ENCODE measurements at places on chromosomes 3 and 15. TPM values are rescaled to one million over a fixed set of nuclear protein-coding genes. Genes with fewer than 3 reads are reported as not detected.
A peak's percentile ranks its signal among the peaks of the same experiment; 100 is the strongest.

GRCh38 chr3:194386066-194386465, 13.0 kb downstream of the GP5 start:
- no peak for DNase-seq

DNA sequence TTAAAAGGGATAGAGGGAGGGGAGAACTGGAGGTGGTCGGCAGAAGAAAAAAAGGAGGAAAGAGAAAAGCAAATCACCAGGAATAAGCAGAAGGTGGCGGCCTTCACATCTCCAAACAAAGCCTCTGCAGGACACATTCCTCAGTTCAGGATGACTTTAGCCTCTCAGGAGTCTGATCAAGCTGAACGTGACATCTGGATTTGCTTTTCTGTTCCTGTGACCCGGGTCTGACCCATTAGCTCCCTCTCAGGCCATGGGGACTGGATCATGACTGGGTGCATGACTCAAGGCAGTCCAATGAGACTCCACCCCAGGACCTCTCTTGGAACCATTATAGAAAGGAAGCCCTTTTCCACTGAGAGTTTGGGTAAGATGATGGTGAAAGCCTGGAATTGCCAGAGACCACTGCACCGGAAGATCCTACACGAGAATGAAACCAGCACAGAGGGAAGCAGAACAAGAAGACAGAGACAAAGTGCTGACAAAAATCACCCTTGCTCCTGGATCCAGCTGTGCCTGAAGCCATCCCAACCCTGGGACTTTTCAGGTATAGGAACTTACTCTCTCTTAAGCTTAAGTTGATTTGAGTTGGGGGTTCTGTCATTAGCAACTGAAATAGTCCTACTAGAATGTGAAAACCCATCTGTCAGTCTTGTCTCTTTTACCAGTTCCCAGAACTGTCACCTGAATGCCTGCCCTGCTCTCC, 45.4 kb upstream of the RAD18 start:
- no peak for DNase-seq

GRCh38 chr15:73746883-73747282, 6.3 kb downstream of the INSYN1 start:
- no peak for DNase-seq

Gene GRK7
- polyA plus RNA-seq, result not detected

DNA sequence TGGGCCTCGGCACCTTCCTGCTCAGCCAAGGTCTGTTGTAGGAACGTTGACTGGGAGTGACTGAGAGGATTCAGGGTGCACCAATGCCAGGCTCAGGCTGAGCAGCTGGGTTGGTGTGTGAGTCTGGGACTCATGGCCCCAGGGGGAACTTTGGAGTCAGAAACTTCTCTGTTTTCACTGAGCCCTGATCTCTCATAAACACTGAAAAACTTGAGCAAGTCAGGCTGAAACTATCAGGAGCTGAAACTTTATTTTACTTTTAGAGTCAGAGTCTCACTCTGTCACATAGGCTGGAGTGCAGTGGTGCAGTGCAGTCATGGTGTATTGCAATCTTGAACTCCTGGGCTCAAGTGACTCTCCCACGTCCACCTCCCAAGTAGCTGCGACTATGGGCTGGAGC, 3.0 kb downstream of the TRAK1 start:
- no peak for DNase-seq

GRCh38 chr3:52531860-52532516, 1.7 kb downstream of the NT5DC2 start:
- DNase-seq, result no peak

Gene ZNF80
- not detected for polyA plus RNA-seq

Gene MUSTN1
- not detected for polyA plus RNA-seq

DNA sequence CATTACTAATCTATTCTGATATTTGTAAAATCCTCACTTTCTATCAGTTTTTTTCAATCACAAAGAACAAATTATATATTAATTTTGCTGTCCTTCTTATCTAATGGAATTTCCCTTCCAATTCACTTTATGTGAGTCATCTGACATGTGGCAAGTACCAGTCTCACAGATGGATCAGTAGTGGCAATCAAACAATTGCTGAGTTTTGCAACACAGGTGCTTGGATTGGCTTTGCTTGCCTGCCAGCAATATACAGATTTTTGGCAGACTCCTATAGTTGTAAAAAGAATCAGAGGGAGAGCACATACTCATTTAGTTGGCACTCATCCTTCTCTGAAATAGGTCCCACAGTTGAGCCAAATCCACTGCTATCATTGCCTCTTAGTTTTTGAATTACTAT, 83.7 kb downstream of the BCHE start:
- no peak for DNase-seq

GRCh38 chr15:73873889-73874511, 636 bp downstream of the TBC1D21 start:
- DNase-seq, result peak; percentile 2

DNA sequence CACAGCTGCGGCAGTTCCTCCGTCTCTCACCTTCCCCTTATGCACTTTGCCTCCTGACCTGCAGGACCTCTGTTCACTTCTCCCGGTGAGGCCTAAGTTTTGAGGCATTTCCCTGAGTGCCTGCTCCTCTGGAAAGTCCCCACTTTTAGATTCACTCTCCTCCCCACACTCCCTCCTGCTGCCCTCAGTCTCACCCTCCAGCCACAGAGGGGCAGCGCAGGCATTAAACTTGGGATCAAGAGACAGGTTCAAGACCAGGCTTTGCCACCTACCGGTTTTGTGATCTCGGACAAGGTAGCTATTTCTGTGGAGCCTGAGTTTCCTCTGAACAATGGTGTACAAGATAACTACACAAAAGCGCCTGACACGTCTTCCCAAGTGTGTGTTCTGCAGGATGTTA, 19.4 kb downstream of the SLC6A11 start:
- DNase-seq, result no peak

Gene CLDN18
- not detected for polyA plus RNA-seq

Gene RETNLB
- polyA plus RNA-seq, result not detected

DNA sequence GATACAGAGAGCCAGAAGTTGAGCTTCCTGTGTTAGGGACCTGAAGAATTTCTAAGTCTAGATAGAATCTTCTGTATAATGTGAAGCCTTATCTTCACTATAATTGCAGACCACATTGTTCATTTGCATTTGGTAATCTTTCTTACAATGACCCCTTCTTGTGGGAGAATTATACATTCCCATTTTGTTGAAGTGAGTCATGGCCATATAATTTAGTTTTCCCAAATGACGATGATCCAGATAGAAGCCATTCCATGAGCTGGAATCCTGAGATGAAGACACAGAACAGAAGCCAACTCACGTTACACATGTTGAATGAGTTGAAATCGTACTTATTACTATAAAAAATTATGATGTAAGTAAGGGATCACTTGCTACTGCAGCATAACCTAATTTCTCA, 187.8 kb downstream of the TUSC7 start:
- no peak for DNase-seq

Gene GALNT15
- not detected for polyA plus RNA-seq

Gene ATP13A4
- polyA plus RNA-seq, result not detected

- no peak for DNase-seq
Measured at GRCh38 chr3:129837065-129837642, 56.4 kb downstream of the TMCC1 start.

Gene MME
- polyA plus RNA-seq, result 6.4 TPM

Gene IL5RA
- polyA plus RNA-seq, result 0.05 TPM

Gene GLDN
- not detected for polyA plus RNA-seq

DNA sequence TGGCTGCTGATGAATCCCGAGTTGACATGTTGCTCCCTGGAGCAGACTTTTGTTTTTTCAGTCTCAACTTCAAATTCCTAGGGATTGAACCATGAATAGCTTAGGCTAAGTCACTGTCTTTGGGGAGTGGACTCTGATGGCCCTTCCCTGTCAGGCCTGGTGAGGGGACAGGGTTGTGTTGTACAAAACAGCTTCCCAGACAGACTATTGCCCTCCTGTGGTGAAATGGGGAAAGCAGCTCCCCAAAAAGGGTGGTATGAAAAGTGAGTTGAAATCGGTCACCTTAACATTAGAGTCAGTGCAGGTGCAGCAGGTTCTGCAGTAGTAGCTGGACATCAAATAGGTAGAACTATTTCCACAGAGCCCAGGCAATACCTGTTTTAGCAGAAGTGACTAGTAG, 775.6 kb downstream of the ROBO2 start:
- DNase-seq, result no peak

- DNase-seq, result no peak
Measured at GRCh38 chr3:171956181-171956683, 83.1 kb upstream of the FNDC3B start.

DNA sequence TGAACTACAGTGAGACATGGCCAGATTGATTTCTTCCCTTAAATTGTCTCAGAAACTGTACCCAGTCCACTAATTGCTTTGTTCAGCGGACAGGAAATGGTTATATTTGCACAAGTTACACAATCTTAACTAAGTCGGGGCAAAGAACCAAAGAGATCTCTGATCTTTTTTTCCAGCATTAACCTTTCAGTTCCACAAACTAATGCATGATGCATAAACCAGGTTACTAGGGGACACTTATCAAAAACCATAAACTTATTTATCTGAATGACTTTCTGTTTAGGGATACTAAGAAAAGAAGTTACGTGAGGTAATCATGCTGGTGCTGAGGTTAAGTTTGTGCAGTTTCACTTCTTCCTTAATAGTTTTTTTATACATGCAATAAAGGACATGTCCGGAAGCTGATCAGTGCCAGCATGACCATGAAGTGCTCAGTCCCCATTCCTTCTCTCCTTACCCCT, 22.4 kb downstream of the FNDC3B start:
- peak; percentile 57 for DNase-seq

DNA sequence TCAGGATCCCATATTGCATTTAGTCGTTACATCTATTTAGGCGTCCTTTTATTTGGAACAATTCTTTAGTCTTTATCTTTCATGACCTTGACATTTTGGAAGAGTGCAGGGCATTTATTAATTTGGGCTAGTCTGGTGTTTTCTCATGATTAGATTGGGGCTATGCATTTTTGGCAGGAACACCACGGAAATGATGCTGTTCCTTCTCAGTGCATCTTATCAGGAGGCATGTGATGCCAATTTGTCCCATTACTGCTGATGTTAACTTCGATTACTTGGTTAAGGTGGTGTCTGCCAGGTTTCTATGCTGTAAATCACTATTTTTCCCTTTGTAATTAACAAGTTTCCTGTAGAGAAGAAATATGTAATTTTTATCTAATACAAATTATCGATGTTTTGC, 18.1 kb upstream of the VWA5B2 start:
- no peak for DNase-seq

GRCh38 chr3:180705619-180706018, 26.3 kb upstream of the CCDC39 start:
- DNase-seq, result no peak

Gene NEK10
- not detected for polyA plus RNA-seq

GRCh38 chr15:88663141-88663621, 24.4 kb downstream of the ISG20 start:
- no peak for DNase-seq

GRCh38 chr3:55492976-55493375, 5.9 kb upstream of the WNT5A start:
- no peak for DNase-seq

GRCh38 chr15:85636351-85636750, 158.4 kb downstream of the KLHL25 start:
- DNase-seq, result no peak

GRCh38 chr15:23565395-23566070, at the start of gene MKRN3:
Gene MKRN3 (plus strand): TSS chr15:23565674. CDS start chr15:23565783, 109 bp downstream.
- no peak for DNase-seq

Gene CMTM8
- not detected for polyA plus RNA-seq

- DNase-seq, result no peak
Measured at GRCh38 chr3:58003093-58003492, 5.1 kb upstream of the FLNB start.

Gene MYL3
- polyA plus RNA-seq, result not detected

DNA sequence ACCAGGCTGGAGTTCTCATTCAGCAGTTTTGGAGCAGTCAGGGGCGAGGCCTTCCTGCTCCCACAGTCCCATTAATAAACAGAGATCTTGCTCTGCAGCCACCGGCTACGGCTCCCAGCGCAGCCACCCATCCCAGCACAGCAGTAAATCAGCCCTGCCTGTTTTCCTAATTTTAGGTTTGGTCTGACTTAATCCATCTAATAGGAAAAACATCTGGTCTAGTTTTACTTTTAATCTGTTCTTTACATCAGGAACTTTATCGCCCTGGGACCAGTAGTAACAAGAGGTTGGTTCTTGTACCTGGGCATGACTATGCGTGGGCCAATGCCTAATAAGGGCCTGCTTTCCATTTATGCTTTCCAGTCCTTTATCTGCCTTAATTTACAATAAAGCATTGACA, 264.0 kb upstream of the DPH6 start:
- no peak for DNase-seq

DNA sequence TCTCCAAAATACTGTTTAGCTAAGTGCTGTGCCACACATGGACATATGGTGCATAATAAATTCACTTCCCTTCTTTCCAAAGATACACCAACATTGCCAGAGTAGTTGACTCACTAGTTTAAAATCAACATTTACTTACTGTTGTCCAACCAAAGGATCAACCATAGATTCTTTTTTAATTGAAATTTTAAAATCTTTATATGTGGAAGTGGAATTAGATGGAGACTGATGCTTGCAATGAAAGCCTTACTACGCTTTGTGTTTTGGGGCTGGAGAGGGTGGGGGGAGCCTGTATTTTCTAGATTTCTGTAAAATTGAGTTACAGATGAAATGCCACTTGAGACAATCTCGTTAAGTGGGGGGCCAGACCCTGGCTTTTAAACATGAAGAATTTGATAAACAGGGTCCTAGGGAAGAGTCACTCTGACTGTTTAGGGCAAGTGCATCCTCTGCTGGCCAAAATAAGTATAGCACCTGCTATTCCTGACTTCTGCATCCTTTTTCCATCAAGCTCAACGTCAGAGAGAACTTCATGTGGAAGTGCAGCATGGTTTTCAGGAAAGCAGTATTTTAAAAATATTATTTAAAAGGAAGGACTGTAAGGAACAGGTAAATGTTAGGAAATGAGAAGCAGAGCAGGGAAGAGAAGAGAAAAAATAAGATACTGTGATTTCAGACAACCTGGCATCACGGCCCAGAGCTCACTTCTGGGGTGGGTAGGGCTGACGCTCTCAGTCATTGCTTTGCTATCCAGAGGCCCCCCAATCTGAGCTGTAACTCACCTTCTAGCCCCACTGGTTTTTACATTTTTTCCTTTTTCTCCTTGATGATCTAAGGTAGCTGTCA, 76.7 kb downstream of the BOC start:
- peak; percentile 30 for DNase-seq

Gene BCL2A1
- polyA plus RNA-seq, result 56.1 TPM

GRCh38 chr3:38543586-38543985, 47.4 kb downstream of the EXOG start:
- no peak for DNase-seq

DNA sequence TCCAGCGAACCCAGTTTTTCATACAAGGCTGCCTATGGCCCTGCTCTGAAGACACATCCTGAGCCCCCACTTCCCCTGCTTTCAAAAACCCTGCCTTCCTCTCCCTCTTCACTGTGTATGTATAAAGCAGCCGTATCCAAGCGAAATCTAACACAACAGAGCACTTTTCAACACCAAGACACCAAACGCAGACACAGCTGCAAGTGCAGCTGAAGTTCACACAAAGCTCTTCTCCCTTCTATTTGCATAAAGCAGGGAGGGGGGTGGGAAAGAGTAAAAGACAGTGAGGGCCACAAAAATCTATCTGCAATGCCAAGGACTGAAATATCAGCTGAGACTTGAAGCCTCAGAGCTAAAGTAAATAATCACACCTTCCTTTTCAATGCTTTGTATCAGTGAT, 35.1 kb upstream of the CSPG5 start:
- no peak for DNase-seq
